ENCODE measurements at places on chromosomes 7 and 10.

GRCh38 chr7:78850093-78850740, 603.2 kb downstream of the MAGI2 start:
- DNase-seq: no peak

DNA sequence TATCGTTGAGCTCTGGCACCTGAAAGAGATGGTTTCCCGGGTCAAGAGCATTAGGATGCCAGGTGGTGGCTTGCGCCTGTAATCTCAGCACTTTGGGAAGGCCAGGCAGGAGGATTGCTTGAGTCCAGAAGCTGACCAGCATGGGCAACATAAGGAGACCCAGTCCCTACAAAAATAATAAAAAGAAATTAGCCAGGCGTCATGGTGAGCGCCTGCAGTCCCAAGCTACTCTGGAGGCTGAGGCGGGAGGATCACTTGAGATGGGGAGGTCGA, 6.1 kb upstream of the KCP start:
- DNase-seq: no peak

DNA sequence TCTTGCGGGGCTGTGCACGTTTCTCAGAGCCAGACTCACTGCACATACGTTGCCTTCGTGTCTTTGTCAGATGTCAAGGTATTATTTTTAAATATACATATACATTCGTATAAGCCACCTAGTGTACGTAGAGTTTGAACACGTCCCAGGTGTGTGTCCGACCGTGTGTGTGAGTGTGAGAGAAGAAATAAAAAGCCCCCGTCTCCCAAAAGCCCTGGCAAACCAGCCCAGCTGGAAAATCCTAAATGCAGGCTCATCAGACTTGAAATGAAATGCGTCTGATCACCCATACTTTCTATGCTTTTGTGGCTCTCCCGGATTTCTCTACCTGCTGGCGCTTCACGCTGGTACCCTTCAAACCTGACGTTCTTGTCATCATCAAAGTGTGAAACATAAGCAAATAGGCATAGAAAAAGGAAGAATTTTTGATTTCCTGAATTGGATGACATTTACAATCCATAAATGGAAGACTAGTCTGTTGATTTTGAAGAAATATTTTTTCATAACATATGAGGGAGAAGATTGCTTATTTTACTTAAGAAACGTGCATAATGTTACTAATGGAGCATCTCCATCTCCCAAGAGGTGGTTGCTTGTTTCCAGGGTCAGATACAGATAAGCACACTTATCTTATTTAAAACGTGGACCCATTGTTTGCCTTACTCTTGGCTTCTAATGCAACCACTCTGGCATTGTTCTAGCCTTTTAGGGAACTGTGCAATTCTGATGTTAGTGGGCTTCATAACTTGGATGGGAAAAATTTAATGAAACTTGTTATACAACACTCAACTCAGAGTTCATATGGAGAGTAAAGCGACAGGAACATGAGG, 971 bp downstream of the PRKG1 start:
- no peak for DNase-seq

GRCh38 chr10:52756966-52757365, 15.6 kb downstream of the MBL2 start:
- DNase-seq: no peak

- no peak for DNase-seq
These were observed 101.0 kb downstream of the UBE2H start for GRCh38 chr7:129851809-129852208.

DNA sequence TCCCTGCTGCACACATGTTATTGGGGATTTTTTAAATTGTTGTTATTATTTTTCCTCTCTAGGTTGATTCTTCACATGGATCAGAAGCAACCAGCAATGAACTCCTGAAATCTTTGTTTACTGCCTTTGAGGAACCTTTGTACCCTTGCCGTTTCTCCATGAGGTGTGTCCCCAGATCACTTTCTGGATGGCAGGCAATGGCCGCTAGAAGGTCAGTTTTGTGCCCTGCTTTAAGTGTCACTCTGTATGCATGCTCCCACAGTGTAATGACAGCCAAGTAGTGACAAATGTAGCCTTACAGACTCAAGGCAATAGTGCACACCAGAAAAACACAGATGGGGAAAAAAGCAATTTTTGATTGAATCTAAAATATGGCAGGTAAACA, 47.7 kb upstream of the NRP1 start:
- no peak for DNase-seq

DNA sequence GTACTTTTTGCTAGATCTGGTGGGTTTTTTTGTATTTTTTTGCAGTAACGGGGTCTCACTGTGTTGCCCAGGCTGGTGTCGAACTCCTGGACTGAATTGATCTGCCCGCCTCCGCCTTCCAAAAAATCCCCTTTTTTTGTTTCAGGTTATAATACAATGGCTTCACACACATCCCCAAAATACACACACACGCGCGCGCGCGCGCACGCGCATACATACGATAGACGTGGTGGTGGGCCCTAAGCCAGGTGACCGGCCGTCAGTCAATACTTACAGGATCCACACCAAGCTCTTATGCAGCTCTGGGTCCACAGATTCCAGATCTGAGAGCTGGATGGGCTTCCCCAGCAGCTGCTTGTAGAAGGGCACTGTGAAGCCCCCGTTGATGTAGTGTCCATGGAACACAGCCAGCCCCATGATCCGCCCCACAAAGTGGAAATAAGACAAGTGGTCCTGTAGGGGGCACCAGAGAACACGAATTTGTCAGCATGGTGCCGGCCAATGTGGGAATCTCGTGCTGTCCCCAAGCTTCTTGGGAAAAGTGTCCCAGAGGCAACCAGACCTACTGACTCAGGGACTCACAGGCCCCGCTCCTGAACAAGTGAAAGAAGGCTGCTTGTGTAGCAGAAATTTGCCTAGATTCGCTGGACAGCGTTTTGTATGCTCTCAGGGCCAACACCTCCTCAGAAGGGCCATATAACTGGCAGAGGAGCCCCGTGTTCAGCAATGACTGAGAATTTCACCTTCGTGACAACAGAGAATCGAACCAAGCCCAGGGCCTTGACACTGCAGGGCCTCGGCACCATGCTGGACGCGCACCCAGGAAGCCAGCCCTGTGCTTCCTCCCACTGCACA, 103.6 kb downstream of the SMURF1 start:
- peak; percentile 89 for DNase-seq

- DNase-seq: no peak
These were observed 119.5 kb downstream of the CFAP58 start for GRCh38 chr10:104472957-104473745.

GRCh38 chr10:55305285-55305684, 504.3 kb upstream of the PCDH15 start:
- DNase-seq: no peak

- DNase-seq: peak; percentile 94
These were observed 112.0 kb downstream of the UBE2H start for GRCh38 chr7:129840757-129841156.

GRCh38 chr10:22346096-22346661, 883 bp downstream of the SPAG6 start:
- DNase-seq: no peak

- DNase-seq: no peak
These were observed 269.9 kb upstream of the MKLN1 start for GRCh38 chr7:131057794-131058070.

DNA sequence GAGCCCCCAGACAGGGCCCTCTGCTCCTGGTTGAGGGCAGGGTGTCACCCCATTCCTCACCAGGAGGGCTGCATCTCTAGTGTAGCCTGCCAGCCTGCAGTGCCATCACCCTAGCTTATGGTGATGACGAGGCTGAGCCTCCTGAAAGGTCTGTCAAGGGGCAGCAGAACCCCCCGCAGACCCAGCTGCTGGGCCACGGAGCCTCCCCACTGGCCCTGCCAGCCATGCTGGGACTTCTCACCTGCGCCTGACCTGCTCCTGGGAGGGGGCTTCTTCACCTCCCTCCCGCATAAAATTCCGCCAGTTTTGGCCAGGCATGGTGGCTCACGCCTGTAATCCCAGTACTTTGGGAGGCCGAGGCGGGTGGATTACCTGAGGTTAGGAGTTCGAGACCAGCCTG, 40.4 kb upstream of the RASGEF1A start:
- no peak for DNase-seq

DNA sequence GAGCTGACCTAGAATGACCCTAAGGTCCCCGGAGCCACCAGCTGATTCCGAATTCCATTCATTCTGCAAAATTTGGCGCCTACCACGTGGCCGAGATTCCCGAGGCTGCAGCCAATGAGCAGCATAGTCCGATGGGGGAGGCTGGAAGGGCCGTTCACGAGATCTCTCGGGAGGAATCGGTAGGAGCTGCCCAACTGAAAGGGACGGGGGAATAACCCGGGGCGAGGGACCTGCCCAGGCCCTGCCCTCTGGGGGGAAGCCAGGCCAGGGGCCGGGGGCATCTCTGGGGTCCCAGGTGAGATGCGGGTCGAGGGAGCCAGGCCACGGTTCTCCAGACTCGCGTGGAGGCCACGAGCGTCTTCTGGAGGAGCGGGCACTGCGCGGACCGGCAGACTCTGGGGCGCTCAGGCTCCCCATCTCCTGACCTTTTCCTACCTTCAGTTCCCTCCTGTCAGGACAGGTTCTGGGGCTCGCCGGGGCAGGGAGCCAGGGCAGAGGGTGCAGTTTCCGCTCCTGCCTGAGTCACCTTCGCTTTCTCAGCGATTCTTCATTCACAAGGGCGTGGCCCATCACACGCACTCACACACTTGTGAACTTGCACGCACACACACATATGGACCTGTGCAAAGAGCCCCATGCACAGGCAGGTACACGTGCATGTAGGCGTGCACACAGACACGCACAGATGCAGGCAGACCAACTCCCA, 173.4 kb downstream of the RNF216 start:
- DNase-seq: no peak

DNA sequence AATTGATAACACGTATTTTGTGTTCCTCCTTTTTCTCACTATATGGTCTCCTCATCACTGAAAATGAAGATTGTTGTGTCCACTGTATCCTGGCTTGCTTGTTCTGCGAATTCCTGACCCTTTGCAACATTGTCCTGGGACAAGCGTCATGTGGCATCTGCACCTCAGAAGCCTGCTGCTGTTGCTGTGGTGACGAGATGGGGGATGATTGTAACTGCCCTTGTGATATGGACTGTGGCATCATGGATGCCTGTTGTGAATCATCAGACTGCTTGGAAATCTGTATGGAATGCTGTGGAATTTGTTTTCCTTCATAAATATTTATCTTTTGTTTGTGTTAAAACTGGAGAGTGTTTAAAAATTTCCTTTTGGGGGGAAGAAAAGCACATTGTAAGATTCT, 93.7 kb downstream of the MDFIC start:
- peak; percentile 85 for DNase-seq

GRCh38 chr7:155248366-155248756, 49.3 kb upstream of the INSIG1 start:
- no peak for DNase-seq

- DNase-seq: no peak
These were observed 215.7 kb upstream of the HABP2 start for GRCh38 chr10:113337142-113337541.

- DNase-seq: no peak
These were observed at the start of gene TARP for GRCh38 chr7:38273286-38273995. Gene TARP, minus strand, starts transcription at chr7:38273636.

DNA sequence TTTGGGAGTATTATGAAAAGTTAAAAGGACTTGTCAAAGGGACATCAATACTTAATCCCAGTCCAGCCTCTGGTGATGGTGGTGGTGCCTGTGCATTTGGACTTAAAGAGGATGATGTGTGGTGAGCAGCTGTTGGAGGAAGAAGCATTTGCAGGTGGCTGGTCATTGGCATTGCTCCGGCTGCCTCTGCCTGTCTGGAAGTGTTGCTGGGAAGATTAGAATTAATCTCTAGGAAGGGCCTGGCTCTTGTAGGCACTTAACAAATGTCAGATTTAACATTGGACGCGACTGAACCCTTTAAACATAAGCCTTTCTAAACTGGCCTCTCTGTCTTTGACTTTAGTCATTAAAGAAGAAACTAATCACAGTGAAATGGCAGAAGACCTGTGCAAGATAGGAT, 58.8 kb downstream of the FIGNL1 start:
- DNase-seq: no peak

- no peak for DNase-seq
These were observed 962.1 kb downstream of the KCNMA1 start for GRCh38 chr10:76675561-76675950.

DNA sequence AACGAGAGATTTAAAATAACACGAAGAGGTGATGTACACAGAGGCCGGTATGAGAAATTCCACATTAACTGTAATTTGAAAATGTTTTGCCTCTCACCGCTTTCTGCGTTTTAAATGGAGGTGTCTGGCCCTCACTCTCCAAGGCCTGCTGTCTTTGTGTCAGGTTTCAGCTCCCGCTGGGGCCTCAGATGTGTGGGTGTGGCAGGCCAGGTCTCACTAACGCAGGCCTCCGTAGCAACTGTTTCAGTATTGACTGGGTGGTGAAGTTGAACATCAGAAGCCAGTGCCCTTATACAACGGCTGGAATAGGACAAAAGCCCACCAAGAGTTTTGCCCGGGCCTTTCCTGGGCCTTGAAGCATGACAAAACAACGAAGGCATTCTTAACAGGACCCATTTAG, 303.1 kb downstream of the ADARB2 start:
- no peak for DNase-seq

DNA sequence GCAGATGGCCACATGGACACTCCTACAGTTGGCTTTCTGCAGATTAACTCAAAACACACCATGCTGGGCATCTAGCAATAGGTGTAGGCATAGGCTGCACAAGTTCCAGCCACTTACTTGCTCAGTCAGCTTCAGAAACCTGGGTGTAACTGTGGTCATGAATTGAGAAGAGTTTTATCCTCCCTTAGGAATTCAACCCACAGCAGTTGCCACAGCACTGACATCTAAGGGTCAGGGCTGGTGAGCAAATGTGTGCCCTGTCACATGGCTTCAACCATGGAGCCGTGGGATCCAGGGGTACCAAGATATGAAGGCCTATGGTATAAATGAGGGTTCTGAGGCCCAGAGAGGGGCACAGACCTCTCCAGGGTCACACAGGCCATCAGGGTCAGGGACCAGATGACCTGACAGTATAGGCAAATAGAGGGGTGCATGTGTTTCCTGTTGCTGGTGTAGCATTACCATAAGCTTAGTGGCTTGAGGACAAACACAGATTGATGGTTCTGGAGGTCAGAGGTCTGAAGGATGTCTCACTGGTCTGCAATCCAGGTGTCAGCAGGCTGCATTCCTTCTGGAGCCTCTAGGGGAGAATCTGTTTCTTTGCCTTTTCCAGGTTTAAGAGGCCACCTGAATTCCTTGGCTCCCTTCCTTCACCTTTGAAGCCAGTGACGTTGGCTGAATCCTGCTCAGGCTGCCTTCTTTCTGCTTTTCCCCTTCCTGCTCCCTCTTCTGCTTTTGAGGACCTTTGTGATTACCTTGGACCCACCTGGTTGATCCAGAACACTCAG, 24.1 kb downstream of the MINDY4 start:
- no peak for DNase-seq

DNA sequence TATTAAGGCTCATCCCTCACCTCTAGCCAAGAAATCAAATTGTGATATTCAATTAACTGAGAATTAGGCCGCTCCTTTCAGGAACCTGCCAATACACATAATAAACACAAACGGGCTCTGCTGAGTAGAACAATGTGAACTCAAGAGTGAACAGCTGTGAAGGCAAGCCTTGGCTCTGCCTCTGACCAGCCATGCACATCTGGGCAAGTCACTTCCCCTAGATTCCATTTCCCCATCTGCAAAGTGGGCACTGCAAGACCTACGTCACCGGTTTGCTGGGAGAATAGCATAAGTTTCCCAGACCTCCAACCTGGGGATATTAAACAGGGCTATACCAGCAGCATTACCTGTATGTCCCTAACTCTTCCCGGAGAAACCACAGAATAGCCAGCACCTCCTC, 355.2 kb downstream of the TNS3 start:
- no peak for DNase-seq

- no peak for DNase-seq
These were observed 36.5 kb downstream of the CAMK2B start for GRCh38 chr7:44288811-44289340.

GRCh38 chr7:108415821-108416536, 40.3 kb downstream of the NRCAM start:
- DNase-seq: peak; percentile 89

- DNase-seq: no peak
These were observed 84.6 kb upstream of the ZNF438 start for GRCh38 chr10:31116226-31116625.

Data from astrocyte of the hippocampus (primary cell).